ENCODE measurements at places on chromosomes 13 and 19.

- ATAC-seq = no peak
These were observed 14.3 kb upstream of the SHD start for GRCh38 chr19:4264812-4265211.

- ATAC-seq = no peak
These were observed 23.7 kb upstream of the GPR18 start for GRCh38 chr13:99281811-99282263.

DNA sequence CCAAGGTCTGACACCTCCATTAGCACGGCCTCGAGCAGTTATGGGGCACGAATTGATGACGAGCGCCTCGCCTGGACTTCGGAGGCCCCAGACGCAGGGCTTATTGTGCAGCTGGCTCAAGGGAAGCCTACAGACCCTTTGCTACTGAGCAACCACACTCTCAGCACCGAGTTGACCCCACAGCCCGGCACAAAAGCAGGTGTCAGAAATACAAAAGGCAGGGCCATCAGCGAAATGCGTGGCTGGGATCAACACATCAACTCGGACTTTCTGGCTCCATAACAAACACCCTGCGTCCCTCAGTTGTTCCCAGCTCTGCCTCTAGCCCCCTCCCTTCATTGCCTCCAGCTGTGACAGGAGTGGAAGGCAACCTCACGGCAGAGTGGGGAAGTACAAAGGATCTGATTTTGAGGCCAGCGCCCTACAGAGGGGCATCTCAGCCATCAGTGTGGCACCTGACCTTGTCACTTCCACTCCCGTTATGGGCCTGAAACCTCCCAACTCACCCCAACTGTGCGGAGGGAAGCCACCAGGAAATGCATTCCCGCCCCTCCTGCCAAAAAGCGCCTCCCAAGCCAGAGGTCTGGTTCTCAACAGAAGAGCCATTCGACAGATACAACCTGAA, 18.0 kb downstream of the PEPD start:
- ATAC-seq = no peak

GRCh38 chr19:52527956-52528351, 486 bp downstream of the ZNF808 start:
- ATAC-seq = peak; percentile 33

DNA sequence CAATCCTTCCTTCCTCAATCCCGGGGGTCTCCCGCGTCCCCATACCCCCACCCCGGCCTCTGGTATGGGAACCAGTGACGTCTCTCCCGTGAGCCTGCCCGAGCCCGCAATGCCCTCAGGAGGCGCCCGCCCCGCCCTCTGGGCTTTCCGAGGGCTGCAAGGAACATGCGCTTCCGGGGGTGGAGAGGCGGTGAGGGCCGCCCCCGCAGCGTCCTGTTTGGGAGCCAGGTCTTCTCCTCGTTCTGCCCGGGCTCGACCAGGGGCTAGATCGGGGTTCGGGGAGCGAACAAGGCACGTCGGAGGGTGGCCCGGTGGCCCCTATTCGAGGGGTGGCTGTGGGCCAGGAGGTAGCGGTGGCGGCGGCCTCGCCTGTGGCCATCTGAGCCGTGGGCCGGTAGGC, 6.6 kb upstream of the TEX101 start:
- ATAC-seq = no peak

DNA sequence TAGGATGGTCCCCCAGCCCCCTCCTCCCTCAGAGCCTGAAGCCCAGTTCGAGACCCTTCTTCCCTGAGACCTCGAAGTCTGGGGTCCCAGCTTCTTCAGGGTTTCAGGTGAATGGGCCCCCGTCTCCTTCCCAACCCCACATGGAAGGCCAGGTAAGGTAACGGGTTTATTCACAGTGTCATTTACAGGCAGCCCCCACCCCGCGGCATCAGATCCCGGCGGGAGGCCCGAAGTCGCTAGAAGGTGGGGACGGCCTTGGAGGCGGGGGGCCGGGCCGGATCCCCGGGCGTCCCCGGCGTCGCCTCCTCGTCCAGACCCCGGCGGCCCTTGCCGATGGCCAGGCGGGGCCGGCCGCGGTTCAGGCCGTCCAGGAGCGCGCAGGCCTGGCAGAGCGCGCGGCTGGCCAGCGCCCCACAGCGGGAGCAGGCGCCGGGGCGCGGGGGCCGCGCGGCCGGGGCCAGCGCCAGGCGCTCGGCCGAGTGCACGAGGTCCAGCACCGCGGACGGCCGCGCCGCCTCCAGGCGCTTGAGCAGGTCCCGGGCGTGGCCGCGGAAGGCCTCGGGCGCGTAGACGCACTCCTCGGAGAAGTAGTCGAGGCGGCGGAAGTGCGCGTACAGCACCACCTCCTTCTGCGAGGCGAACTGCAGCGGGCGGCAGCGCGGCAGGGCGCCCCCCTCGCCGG, 9.7 kb downstream of the CTU1 start:
- ATAC-seq = no peak

DNA sequence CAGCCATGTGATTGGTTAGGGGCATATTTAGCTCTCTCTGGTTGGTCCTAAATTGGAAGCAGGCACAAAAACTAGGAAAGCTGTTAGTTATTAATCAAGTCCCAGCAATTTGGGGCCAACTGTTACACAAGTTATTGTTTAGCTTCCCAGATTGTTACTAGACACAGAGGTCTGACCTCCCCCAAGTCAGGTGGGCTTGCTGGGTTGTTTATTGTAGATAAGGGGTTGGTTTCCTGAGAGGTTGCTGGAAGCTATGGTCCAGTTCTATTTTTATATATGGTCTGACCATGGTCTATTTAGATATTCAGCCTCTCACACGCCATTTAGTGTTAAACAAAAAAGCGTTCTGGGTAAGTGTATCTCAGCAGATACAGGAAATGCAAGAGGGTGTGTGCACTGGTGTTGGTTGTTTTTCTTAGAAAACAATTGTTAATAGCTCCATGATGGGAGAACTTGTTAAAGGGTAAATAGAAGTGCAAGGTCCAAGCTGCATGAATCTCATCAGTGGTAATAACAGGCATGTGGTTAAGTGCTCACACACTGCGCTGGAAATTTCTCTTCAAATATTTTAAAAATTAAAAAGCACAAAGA, 150.0 kb downstream of the RAP2A start:
- no peak for ATAC-seq

GRCh38 chr19:33528404-33528803, 6.8 kb upstream of the PEPD start:
- no peak for ATAC-seq

GRCh38 chr13:20972731-20973130, 70.2 kb upstream of the XPO4 start:
- ATAC-seq = no peak

GRCh38 chr13:102708211-102708610, 13.4 kb upstream of the METTL21C start:
- no peak for ATAC-seq

GRCh38 chr13:75797239-75797638, 161.1 kb downstream of the LMO7 start:
- no peak for ATAC-seq

DNA sequence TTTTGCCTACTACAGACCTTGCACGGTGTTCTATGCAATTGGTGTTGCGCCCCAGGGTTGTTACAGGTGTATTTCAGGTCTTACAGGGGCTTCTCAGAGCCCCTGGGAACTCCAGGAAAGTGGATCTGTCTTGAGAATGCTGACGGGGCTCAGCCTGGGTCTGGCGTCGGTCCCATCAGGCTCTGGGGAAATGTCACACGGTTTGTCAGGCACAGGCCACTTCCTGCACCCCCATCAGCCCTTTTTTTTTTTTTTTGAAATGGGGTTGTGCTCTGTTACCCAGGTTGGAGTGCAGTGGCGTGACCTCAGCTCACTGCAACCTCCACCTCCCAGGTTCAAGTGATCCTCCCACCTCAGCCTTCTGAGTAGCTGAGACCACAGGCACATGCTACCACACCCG, 13.2 kb downstream of the CLEC4G start:
- no peak for ATAC-seq

DNA sequence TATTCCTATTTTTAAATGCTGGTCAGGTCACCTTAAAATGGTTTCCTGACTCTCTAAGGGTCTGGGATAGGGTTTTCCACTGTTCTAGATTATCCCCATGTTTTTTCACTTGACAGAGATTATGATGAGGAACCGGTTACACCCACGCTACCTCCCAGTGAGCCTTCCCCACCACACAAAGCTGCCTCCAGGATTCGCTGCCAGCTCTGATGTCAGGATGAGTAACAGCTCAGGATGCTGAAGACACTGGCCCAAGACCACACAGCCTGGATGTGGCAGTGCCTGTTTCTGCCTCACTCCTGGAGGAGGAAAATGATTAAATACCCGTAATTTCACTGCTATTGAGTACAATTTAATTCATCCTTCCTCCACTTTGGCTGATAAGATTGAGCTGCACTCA, 22.9 kb downstream of the ZNF114 start:
- ATAC-seq = peak; percentile 10

DNA sequence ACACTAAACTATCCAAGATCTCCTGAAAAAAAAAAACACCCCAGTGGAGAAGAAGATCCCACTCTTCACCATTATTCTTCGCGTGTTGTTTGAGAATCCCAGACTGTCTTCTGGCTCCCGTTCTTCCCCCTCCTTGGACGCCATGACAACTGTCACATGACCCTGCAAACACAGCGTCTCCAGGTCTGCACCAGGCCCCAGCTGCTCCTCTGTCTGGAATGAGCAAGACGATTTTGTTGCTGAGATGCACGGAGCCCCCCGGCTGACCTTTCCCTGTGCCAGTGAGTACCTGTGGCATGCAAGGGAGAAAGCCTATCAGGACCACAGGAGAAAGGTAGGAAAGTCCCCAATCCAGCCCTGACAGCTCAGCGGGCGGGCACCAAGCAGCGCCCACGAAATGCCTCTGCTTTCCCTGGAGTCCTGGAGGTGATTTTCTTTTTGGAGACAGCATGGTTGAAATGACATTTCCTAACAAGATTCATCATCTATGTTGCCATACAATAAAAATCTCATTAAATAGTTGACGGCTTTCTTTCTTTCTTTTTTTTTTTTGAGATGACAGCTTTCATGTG, at the start of gene CFAP97D2:
CFAP97D2 (plus strand) TSS at position 171 of the 572 bp plus-strand sequence; CDS start at position 245, 74 bp downstream.
- ATAC-seq = no peak

DNA sequence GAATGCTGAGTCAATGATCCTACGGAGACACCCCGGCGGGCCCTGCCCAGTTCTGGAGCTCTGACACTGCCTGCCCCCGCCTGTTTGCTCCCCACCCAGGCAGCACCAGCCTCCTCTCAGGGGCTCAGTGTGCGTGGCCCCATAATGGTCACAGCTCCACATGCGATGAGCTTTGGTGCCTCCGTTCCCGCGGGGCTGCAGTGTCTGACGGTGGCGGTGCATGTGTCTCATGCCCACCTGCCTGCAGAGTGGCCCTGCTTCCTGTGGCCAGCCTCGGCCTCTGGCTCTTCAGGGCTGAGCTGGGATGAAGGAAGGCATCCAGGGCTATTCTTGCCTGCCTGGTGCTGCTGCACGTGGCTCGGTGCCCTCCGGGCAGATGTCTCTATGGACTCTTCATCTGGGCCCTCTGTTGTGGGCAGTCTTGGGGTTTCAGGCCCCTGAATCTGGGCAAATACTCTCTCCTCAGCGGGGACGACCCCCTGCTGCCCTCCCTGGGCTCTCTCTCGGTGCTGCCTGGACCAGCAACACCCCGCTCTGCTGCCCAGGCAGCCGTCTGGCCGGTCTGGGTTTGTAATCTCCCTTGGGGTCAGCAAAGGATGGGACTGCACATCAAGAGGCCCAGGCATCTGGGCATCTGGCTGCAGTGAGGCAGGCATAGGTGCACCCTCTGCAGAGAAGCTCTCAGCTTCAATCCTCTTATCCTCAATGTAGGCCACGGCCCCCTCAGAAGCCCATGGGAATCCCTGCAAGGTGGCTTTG, 19.3 kb upstream of the TMEM255B start:
- ATAC-seq = no peak

DNA sequence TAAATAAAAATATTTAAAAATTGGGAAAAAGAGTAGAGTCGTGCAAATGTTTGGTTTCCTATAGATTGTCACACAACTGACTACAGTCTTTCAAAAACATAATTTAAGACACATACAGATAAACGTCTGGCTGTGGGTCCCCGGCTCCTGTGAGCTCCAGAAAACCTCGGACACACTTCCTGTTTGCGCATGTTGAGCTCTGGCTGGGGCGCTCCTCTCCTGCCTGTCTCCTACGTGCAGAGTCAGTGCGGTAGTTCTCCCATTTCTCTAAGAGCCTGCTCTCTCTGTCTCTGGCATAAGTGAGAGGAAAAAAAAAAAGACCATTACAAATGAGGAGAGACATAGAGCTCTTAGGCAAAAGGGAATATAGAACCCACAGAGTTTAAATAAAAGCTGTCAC, 128.2 kb upstream of the OBI1 start:
- ATAC-seq = no peak

DNA sequence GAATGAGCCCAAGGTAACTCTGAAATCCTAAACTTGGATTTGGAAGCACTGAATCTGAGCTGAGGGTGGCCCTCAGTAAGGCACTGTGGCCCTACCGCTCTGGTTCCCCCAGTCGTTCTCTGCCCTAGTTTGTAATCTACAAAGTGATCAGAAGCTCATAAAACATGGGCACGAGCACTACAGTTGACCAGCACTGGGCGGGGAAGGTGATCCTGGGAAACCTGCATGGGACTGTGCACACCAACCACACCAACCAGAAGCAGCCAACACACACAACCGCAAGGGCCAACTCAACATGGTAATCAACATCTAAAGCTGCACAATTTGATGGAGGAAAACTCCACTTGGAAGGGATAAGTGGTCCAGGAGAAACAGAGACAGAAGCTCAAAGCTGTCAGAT, 22.9 kb downstream of the SLC7A1 start:
- no peak for ATAC-seq

DNA sequence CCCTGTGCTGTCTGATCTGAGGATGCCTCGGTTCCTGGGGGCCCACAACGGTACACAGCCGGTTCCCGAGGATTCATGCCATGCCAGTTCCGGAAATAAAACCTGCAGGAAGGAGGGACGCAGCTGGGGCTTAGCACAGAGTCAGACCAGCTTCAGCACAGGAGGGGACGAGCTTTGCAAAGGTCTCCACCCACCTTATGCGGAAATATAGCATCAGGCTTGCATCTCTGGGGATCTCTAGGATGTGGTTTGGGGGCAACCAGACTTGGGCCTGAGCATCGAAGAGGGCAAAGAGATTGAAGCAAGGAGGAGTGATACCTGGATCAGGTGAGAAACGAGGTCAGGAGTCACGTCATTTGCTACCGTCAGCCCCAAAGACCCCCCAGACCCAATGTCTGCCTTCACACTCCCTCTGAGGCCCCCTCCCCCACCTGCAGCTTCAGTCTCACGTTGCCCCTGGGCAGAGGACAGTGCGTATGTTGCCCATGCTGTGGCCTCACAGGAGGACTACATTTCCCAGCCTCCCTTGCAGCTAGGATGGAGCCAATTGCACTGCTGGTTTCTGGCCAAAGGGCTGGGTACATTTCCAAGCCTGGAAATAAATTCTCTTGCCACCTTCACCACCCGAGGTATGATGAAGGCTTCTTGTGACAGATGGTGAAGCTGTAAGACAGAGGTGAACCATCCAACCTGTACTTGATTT, 12.1 kb downstream of the TYK2 start:
- ATAC-seq = no peak

GRCh38 chr19:35773020-35773806, 2.2 kb upstream of the ARHGAP33 start:
- ATAC-seq = no peak

DNA sequence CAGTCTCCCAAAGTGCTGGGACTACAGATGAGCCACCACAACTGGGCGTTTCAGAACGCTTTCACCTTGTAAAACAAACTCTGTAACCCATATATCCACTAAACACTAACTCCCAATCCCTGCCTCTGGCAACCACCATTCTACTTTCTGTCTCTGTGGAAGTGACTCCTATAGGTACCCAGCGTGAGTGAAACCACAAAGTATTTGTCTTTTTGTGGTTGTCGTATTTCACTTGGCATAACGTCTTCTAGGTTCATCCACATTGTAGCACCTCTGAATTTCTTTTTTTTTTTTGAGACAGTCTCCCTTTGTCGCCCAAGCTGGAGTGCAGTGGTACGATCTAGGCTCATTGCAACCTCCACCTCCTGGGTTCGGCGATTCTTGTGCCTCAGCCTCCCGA, 44.8 kb downstream of the BRD4 start:
- no peak for ATAC-seq
